Fibroblast of skin of back (primary cell): ENCODE measurements at places on chromosomes 3 and 15.
A peak's percentile ranks its signal among the peaks of the same experiment; 100 is the strongest.

- DNase-seq, result peak; percentile 37
These were observed 3.3 kb downstream of the ANKRD63 start for GRCh38 chr15:40279437-40280141.

DNA sequence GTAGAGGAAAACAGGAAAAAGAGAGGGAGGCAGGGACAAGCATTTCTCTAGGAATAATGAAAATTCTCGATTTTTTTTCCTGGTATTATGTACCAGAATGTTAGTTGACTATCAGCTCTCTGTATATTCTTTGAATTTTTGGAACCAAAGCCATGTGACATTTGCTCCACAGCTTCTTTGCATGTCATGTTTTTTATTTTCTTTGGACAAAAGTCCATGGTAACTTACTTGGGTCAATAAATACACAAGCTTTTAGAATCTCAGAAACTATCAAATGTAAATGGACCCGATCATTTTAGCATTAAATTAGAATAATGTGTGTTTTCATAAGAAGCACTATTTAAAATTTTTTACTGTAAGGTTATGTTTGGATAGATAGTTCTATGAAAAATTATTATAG, 320.5 kb downstream of the ZIC1 start:
- DNase-seq, result no peak

DNA sequence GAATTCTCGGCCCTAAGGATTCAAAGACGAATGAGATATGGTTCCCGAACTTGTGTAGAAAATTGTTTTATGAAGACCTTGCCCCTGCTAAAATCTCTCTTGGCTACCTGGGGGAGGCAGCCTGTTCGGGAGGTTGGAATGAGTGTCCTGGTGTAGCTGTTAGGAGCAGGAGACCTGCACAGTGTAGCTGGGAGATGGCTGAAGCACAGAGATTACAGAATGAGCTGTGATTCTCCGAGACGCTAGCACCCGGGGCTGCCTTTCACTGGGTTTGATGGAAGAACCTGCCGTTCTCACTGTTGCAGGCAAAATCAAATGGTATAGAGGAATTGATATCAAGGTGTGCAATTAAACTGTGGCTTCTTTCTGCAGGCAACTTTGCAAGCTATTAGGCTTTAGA, 68.0 kb downstream of the TRAK1 start:
- DNase-seq, result no peak

DNA sequence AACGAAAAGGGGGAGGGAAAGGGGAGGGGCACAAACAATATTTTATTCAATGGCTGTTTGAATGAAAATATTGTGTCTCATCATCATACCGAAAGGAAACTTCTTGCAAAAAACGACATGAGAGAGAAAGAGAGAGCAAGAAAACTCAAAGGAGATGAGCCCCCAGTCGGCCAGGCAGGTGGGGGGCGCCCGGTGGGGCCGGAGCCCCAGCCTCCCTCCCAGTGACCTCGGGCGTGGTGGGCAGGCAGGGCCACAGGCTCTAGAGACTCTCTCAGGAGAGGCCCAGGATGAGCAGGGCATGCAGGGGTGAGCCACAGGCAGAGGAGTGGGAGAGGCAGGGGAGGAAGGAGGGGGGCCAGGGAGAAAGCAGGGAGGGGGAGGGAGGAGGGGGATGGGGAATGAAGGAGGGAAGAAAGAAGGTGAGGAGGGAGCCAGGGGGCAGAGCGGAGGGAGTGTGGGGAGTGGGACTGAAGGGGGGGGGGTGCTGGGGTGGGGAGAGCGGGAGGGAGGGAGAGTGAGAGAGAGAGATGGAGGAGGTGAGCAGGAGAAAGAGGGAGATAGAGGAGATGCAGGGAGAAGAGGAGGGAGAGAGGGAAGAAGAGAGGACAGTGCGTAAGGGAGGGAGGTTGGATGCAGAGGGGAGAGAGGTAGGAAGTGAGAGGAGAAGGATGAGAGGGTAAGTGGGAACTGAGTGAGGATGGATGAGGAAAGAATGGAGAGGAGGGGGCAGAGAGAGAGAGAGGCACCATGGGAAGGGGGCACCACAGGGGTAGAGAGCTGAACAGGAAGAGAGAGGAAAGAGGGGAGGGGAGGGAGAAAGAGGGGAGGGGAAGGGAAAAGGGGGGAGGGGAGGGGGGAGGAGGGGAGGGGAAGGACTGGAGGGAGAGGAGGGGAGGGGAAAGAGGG, 14.1 kb upstream of the TMEM115 start:
- no peak for DNase-seq

GRCh38 chr3:107432013-107432515, 54.8 kb downstream of the CCDC54 start:
- DNase-seq, result peak; percentile 4

GRCh38 chr15:31405200-31405920, 78.7 kb downstream of the KLF13 start:
- DNase-seq, result no peak

GRCh38 chr3:55197021-55197420, 269.2 kb upstream of the LRTM1 start:
- peak; percentile 67 for DNase-seq

DNA sequence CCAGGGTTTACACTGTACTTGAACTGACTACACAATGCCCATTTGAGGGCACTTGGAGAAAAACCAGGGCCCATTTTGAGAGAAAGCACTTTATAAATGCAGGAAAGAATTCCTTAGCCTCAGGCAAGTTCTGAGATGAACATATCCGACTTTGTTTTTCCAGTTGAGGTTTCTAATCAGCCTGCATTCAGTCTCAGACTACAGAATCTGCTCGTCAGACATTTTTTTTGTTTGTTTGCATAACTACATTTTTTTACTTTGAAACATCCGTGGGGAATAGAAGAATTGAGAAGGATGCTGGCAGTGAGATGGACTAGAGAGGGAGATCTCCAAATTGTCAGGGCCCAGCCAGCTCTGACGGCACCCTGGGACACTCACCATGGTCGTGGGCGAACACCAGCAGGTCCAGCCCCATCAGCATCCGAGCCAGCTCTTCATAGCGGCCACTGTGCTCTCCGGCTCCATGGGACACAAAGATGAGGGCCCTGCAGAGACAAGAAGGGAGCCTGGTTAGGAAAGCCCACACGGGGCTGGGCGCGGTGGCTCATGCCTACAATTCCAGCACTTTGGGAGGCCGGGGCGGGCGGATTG, 40.8 kb downstream of the MGLL start:
- peak; percentile 96 for DNase-seq

DNA sequence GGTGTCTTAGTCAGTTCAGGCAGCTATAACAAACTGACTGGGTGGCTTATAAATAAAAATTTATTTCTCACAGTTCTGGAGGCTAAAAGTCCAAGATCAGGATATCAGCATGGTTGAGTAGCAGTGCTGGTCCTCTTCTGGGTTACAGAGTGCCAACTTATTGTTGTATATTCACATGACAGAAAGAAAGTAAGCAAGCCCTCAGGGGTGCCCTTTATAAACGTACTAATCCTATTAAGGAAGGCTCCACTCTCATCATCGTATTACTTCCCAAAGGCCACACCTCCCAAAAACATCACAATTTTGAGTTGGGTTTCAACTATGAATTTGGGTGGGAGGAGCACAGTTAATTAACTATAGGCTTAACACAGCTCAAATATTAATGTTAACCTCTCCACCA, 653.0 kb downstream of the DIPK2A start:
- DNase-seq, result no peak

GRCh38 chr15:80694611-80695098, 455 bp upstream of the ABHD17C start:
- peak; percentile 40 for DNase-seq

- no peak for DNase-seq
These were observed 133.8 kb downstream of the ZBBX start for GRCh38 chr3:167246252-167246651.

DNA sequence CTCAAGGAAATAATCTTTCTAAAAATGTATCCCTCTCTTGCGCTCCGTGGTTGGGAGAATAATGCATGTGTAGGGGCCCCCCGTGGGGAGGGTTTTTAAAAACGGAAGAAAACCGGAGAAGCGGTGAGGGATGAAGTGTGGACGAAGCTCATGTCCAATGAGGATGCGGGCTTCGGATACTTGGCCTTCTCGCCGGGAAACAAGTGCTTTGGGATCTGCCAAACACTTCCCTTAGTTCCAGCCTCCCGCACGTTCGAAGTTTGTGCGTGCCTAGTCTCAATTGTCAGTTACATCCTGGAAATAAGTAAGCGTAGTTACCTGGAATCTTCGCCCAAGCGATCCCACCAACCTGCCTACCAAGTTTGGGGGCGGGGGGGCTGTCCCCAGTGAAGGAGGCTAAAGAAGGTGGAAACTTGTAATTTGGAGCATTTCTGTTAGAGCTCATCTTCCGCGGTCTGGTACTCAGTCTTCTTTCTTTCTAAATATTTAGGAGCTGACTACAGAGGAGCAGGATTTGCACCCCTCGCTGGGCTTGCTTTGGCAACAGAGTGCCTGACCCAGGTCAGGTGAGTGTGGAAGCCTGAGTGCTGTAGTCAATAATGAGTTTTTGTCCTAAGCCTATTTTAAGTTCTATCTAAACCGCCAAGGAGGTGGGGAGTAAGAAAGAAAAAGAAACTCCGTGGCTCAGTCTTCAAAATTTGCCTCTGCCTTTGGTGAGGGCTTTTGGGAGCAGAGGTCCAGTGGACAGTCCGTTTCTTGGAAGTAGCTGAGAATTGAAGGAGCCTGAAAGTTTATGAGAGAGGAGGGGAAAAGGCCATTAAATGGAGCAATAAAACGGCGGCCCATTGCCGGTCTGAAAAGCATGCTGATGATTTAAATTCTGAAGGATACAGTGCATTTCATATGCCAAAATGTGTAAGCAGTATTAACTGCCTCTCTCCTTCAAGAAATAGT, 1.1 kb downstream of the ITPR1 start:
- peak; percentile 12 for DNase-seq

DNA sequence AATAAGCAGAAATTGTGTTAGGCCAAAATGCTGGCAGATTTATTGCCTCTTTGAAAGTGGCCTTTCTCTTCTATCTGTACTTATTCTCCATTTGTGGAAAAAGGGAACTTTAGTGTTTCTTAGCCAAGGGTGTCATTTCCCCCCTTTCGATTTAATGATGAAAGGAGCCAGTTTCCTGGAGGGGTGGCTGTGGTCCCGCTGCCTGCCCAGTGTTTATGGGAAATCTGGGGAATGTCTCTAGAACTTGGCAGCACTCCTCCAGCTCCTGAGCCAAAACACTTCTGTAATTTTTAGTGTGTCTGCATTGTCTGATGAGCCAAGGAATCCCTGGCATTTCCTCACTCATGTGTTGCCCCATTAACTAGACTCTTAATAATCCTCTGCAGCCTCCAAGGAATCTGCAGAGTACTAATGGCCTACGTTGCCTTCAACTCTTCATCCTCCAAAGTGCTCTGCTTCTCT, 448.8 kb downstream of the GRM7 start:
- DNase-seq, result peak; percentile 55

DNA sequence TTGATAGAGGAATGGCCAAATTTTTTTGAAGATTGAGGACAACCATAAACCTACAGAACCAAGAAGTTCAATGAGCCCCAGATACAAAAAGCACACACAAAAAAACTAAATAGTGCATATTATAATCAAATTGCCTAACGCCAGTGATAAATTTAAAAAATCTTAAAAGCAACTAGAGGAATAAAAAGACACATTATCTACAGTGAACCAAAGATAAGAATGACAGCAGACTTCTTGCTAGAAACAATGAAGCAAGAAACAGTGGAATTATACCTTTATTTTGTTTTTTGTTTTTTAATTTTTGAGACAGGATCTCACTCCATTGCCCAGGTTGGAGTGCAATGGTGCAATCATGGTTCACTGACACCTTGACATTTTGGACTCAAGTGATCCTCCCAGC, 9.9 kb upstream of the SAMD7 start:
- DNase-seq, result no peak

GRCh38 chr3:141353652-141354495, 14.4 kb upstream of the ZBTB38 start:
- peak; percentile 27 for DNase-seq

DNA sequence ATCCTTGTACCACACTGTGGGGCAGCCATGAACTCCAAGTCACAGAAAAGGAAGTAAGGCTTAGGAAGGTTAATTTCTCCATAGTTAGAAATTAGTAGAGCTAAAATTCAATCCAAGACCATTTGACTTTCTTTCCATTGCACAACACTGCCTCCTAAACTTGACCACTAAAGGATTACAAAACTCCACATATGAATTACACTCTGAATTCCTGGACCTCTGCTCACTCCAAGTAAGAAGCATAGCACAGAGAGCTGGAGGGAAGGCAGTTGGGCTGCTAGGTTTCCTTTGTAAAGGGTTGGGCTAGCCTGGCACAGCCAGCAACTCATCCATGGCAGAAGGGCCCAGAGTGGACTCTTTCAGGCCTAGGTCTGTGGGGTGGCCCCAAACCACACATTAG, 134.4 kb downstream of the MYLK start:
- DNase-seq, result peak; percentile 92

DNA sequence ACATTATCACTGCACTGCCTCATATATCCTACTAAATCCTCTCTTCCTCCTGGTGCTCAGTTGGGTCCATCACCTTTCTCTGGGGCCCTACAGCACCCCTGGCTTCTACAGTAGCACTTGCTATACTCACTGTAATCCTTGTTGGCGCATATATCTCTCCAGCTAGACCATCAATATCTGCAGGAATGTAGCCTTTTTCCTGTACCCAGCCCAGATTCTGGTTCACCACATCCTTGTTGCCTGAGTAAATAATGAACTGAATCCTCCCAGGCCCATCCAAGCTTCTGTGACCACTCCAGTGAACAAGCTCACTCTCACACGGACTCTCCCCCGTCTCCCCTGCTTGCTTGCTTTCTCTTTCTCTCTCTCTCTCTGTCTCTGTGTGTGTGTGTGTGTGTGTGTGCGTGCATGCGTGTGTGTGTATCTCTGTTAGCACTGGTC, 62.5 kb upstream of the LIPC start:
- DNase-seq, result peak; percentile 60

GRCh38 chr3:178706411-178706810, 170.2 kb downstream of the KCNMB2 start:
- peak; percentile 9 for DNase-seq

GRCh38 chr3:113746548-113747282, at the start of gene ATP6V1A:
Gene ATP6V1A (plus strand): TSS chr3:113747035. CDS start chr3:113778754, 31,719 bp downstream.
- peak; percentile 96 for DNase-seq

DNA sequence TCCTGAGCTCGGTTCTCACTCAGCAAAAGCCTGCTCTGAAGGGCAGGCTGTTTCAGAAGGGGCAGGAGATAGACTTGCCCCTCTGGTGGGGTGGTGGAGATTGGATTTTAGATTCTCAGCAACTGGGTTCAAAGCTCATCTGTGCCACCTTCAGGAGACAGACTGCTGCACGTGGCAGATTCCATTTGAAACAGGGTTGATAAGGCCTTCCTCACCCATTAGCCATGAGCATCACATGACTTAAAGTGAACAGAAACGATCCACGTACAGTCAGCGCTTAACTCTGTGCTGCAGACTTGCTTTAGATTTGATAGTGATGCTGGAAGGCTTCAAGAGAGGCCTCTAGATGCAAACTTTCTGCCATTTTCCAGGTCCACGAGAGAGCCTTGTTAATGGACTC, 35.0 kb upstream of the MGLL start:
- DNase-seq, result no peak

GRCh38 chr3:105679951-105680350, 188.9 kb downstream of the CBLB start:
- no peak for DNase-seq
